ENCODE measurements at places on chromosomes 5 and 9.

GRCh38 chr9:127910613-127911205, 6.1 kb downstream of the ST6GALNAC4 start:
- DNase-seq = no peak

DNA sequence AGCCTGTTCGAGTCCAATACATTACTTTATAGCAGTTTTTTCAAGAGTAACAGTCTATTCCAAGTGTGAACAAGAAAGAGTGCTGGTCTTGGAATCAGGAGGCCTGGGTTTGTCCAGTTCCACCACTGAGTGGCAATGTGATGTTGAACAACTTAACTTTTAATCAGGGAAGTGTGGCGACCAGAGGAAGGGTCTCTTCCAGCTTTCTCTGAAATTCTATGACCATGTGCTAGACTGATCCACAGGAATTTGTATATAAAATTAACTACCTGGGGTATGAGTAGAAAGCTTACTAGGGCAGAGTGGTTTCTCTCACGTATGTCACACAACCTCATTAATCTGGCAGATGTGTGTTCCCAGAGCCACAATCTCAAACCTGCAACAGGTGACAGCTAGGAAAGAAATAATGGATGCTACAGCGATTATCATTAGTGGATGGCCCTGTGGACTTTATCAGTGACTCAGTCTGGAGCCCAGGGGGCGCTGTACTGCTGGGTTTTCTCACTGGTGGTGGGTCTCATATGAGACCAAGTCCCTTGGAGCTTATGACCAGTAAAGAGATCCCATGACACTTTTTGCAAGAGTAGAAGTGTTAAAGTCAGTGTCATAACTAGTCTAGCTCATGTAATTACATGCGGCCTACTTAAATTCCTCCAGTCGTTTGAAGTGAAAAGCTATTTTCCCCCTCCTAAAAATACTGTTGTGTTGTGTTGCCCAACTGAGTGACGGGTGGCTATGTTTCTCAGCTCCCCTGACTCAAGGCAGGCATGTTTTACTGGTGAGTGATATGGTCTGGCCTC, 116.5 kb downstream of the GDNF start:
- DNase-seq = no peak

DNA sequence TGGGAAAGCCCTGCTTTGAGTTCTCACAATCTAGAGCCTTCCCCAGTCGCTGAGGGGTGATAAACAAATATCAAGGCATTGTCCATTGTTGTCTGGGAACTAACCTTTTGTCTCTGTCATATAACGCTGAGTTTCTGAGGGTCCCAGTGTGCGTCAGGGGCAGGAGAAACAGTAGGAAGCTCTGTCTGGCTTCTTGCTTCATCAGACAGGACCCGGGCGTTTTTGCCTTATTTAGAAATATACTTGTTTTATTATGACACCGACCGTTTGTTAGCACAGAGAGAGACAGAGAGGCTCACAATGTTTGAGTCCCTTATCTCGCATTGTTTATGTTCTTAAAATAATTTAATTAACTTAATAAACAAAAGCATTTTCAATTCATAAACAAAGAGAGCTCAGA, 204.9 kb upstream of the GAS1 start:
- no peak for DNase-seq

- peak; percentile 80 for DNase-seq
These were observed 14.3 kb upstream of the NR4A3 start for GRCh38 chr9:99807276-99807852.

DNA sequence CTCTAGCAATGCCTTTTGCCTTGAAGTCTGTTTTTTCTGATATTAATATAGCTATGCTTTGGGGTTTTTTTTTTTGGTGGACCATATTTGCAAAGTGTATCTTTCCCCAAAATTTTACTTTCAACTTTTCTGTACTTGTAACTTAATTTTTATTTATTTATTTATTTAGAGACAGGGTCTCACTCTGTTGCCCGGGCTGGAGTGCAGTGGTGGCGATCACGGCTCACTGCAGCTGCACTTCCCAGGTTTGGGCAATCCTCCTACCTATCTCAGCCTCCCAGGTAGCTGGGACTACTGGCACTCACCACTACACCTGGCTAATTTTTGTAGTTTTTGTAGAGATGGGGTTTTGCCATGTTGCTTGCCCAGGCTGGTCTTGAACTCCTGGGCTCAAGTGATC, 20.8 kb downstream of the PRRT1B start:
- no peak for DNase-seq

DNA sequence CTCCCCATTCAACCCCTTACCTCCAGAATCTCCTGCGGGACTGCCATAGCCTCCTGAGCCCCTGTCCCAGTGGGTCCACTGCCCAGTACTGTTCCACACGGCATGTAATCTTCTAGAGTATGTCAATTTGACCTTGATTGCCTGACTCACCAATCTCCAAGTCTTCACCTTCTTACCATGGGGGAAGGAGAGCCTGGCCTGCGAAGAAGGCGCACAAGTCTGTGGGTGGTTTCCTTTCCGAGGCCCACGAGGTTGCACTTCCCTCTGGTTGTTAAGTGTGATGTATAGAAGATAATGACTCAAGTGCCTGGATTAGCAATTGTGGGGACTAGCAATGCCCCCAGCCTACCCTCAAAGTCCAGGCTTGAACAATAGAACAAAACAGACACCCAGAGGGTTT, 8.1 kb upstream of the TENT4A start:
- no peak for DNase-seq

DNA sequence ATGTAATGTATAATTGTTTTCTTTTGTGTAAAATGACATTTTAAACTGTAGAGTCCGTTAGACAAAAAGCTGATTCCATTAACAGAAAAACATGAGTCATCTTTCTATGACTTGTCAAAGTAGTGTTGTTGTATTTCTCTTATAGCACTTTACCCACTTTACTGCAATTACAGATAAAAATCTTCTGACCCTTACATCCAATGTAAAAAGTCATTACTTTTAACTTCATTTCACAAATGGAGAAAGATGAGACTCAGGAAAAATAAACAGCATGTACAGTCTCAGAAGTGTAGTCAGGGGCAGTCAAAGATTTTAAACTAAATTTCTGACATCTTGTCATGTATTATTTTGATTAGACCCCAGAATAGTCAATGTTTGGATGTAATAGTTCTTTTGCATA, 146.6 kb downstream of the CTNND2 start:
- no peak for DNase-seq

GRCh38 chr9:88915916-88916315, 75.4 kb upstream of the S1PR3 start:
- no peak for DNase-seq

- DNase-seq = no peak
These were observed 63.9 kb downstream of the GCNT4 start for GRCh38 chr5:74988273-74988983.

DNA sequence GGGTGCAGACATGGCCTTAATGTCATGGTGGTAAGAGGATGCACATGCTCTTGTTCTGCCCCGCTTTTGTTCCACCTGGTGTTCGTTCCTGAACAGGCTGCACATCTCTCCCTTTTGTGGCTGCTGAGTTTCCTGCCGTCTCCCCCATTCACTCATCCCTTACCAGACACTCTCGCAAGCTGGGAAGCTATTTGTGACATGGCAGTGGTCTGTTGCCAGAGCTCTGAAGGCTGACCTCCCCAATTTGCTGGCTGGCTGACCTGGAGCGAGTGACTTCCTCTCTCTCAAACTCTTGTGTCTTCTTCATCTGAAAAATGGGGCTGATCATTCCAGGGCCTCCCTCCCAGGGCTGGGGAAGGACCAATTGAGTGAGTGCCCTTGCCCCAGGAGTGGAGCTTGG, 35.9 kb downstream of the HRH2 start:
- DNase-seq = no peak

GRCh38 chr9:89441655-89441970, 56.3 kb downstream of the SEMA4D start:
- DNase-seq = no peak

- no peak for DNase-seq
These were observed 11.7 kb upstream of the RPS14 start for GRCh38 chr5:150461231-150461630.

GRCh38 chr9:91805031-91805430, 145.0 kb downstream of the ROR2 start:
- no peak for DNase-seq

GRCh38 chr5:56326116-56326515, 93.0 kb upstream of the ANKRD55 start:
- no peak for DNase-seq

GRCh38 chr5:100697970-100698369, 162.8 kb downstream of the FAM174A start:
- no peak for DNase-seq

GRCh38 chr5:101686536-101687157, 609.4 kb downstream of the SLCO4C1 start:
- no peak for DNase-seq

GRCh38 chr5:95439801-95440493, 48.8 kb downstream of the FAM81B start:
- no peak for DNase-seq

- DNase-seq = no peak
These were observed 104.3 kb upstream of the RAPGEF1 start for GRCh38 chr9:131843989-131844744.

- DNase-seq = no peak
These were observed 96.6 kb downstream of the VCAN start for GRCh38 chr5:83568186-83568585.

DNA sequence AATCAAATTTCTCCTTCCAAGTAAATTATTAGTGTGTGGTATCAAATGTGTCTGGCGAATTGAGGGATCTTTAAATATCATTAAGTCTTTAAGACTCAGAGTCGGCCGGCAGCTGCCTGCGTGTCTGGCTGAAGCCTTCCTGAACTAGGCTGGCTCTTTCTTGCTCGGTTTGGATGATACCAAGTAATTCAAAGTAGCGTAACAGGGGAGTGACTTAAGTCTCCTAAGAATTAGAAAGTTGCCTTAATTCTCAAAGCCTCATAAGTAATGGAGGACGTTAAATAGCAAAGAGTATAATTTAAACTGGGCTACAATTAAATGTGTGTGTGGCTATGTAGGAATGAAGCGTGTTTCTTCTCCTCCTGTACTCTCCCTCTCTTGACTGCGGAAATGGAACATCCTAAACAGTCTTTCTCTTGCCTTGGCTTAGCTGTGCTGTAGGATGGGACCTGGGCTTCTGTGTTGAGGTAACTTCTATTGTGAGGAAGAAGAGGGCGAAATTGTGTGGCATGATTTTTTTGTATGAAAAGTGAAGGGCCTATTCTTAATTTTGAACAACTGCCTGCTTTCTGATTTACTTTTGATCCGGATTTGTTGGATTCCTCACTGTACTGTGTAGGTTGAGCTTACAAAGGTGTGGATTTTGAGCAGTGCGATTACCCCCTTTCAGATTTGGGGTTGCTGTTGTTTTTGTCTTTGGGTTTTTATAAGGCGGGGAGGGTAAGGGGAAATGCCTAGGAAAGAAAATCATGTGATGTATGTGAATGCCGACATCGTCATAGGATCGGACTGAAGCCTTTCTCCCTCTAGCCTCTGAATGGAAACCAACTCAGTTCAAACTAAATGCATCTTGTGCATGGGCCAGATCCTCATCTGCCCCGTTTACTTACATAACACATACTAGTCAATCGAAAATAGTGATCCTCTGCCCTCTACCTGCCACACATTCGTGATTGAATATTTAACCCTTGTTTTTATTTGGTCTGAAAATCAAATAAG, 29.9 kb downstream of the CPEB4 start:
- peak; percentile 58 for DNase-seq

- no peak for DNase-seq
These were observed 82.7 kb downstream of the ATP10B start for GRCh38 chr5:160769301-160769700.

GRCh38 chr9:119736491-119737454, 367.5 kb upstream of the BRINP1 start:
- no peak for DNase-seq

DNA sequence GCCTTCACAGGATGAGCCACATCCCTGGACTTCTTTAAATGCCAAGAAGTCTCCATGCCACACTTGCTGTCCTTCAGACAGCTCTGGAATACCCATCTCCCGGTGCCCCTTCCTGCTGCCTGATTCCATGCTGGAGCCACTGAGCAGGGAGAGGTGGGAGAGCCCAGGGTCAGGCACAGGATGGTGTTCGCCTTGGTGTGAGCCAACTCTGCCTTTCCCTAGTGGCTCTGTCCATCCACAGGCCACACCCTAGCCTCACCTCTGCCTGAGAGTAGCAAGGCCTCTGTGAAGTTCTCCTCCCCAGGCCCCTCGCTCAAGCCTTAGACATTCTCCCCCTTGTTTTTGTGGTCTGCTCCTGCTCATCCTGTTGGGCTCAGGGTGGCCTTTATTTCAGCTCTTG, 54.2 kb upstream of the ANGPTL2 start:
- DNase-seq = no peak

- no peak for DNase-seq
These were observed 147.8 kb downstream of the TMEM38B start for GRCh38 chr9:105842023-105842644.

DNA sequence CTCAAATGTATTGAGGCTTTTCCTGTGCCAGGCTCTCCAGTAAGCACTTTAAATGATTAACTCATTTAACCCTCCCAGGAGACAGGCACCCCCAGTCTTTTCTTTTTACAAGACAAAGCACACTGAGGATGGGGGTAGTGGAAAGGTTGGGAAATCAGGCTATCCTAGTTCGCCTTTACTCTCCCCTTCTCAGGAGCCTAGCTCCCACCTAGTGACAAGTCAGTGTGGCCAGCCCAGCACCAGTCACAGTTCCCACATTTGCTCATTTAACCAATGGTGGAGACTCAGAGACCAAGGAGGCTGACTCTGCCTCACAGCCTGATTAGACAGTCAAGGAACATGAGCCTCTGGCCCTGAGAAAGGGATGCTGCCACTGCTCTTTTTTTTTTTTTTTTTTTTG, 3.5 kb downstream of the ALDH7A1 start:
- no peak for DNase-seq

GRCh38 chr5:58459146-58460001, 512 bp downstream of the PLK2 start:
- DNase-seq = no peak

- DNase-seq = peak; percentile 86
These were observed 66.5 kb downstream of the GALNT12 start for GRCh38 chr9:98873951-98874371.

GRCh38 chr5:132271251-132272246, 14.1 kb downstream of the PDLIM4 start:
- no peak for DNase-seq

DNA sequence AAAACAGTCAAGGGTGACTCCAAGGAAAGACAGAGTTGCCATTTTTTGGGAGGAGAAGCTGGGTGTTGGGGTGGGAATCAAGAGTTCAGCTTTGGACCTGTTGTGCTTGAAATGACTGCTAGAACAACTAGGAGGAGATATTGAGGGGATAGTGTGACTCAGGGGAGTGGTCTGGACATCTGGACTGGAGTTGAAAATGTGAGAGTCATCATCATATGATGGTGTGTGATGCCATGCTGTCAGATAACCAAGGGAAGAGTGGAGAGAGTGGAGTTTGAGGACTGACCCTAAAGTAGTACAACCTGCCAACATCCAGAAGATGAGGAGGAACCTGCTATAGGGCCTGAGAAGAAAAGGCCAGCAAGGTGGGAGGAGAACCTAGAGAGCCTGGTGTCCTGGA, 199.7 kb downstream of the ARHGEF28 start:
- DNase-seq = no peak

DNA sequence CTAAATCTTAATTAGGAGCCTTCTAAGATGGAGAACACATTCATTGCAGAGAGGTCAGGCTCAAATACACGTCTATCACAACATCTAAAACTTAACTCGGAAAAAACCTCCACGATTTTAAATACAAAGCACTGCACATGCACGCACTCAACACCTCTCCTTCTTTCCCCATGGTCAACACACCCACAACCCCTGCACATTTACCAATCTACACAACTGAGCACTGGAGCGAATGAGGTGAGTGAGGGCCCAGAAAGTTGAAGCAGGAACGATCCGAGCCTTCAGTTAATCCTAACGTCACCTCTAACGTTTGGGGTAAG, 278 bp upstream of the NIPSNAP3A start:
- no peak for DNase-seq

Data from adrenal gland (tissue), 19 donors.